Stimulated activated CD4-positive, alpha-beta T cell treated with anti-CD3 and anti-CD28 coated beads, Interleukin-1b, Interleukin-23, amount 100 ng/mL, for 4 hours (primary cell): ENCODE measurements at places on chromosomes 3 and 15.

GRCh38 chr15:31135523-31135922 lies 34.0 kb upstream of the TRPM1 start:
- DNase-seq, result no peak

- no peak for DNase-seq
Measured at GRCh38 chr3:104523136-104523535, 843.6 kb upstream of the ALCAM start.

- DNase-seq, result no peak
Measured at GRCh38 chr3:48088056-48088748, 72.0 kb upstream of the MAP4 start.

DNA sequence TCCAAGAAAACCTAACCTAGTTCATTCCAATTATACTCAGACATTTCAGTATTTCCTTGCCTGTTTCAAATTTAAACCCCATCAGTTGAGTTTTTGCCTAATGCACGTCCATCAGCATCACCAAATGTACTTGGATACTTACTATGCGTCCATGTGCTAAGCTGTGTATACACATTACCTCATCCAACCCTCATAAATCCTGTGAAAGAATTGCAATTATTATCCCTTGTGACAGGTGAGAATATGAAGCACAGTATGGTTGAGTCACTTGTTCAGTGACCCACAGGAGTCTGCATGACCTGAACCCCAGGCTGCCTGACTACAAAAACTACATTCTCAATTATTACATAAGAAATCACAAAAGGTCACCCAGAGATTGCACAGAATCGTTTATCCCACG lies 2.5 kb downstream of the OR5K2 start:
- no peak for DNase-seq

- no peak for DNase-seq
Measured at GRCh38 chr3:159749406-159749805, 239.2 kb upstream of the IL12A start.

- no peak for DNase-seq
Measured at GRCh38 chr3:168968609-168969008, 694.9 kb downstream of the MECOM start.

GRCh38 chr3:187758318-187758955 lies 13.2 kb upstream of the BCL6 start:
- no peak for DNase-seq

DNA sequence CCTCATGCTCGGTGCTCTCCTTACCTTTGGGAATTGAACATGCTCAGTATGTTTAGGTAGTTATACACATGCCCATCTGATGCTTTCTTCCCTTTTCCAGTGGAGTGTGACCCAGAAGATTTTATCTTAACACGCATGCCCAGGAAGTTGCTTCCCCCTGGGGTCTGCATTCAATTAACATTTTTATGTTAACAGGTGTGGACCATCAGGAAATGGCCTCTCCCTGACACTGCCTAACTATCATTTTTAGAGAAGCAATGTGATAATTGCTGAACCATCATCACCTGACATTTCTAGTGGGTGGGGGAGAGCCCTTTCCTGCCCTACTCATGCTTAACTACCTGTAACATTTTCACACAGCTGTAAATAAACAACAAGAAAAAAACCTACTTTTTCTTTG lies 55.1 kb upstream of the TGFBR2 start:
- DNase-seq, result no peak

GRCh38 chr3:100993309-100993708 lies at the start of gene ABI3BP:
TSS of gene ABI3BP (minus strand) at chr3:100993421. CDS start at chr3:100993384, 37 bp downstream.
- DNase-seq, result no peak

GRCh38 chr3:116384717-116385116 lies 60.6 kb downstream of the LSAMP start:
- DNase-seq, result no peak

DNA sequence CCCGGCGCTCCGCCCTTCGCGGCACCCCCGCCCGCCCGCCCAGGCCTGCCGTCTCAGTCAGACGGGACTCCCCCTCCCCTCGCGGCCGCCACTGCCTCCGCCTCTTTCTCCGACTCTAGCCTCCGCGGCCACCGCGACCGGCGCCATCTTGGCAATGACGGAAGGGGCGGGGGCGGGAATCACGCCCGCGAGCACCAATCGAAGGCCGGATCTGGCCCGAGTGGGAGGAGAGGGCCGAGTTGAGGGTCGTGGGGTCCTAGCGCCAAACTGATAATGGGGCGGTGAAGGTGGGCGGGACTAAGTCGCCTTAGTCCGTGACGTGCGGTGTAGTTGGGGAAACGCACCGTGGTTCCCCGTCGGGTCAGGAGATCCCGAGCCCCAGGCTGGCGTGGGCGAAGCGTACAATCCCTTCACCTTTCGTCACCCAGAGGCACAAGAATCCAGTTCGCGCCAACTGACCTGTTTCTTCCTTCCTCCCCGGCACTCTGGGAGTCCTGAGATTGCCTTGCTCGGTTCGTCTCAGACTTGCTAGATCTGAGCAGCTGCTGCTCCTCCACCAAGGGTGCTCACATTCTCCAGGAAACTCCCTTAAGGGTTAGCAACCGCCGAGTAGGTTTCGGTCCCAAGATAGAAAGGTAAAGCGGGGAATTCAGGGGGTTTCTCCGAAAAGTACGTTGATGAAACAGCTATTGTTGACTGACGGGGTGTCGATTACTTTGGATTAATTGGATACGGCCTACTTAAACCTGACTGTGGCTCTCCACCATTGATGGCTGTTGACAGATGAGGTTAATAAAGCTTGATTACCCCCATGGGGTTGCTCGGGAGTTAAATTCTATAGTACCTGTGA lies at the start of gene DENND4A:
TSS of gene DENND4A (minus strand) at position 156 of the 850 bp plus-strand sequence. CDS start 35,843 bp downstream, outside the sequence.
- peak; percentile 96 for DNase-seq

DNA sequence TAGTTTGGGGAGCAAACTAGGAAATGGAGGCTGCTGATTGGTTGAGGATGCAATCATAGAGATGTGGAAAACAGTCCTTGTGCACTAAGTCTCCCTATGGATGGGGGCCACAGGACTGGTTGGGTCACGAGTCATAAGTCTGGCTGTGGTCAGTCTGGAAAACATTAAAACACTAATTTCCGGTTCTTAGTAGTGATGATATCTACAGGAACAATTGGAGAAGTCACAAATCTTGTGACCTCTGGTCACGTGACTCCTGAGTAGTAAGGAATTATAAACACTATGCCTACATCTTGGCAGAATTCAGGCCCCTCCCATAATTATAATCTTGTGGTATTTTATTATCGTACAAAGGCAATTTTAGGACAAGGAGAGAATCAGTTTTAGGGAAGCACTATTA lies 317.3 kb upstream of the ARPP21 start:
- DNase-seq, result no peak

- DNase-seq, result no peak
Measured at GRCh38 chr3:80771085-80771484, 990.4 kb downstream of the GBE1 start.

GRCh38 chr15:43775411-43775965 lies 1.3 kb downstream of the ELL3 start:
- DNase-seq, result no peak

- no peak for DNase-seq
Measured at GRCh38 chr3:189038773-189039745, 132.7 kb upstream of the TPRG1 start.
